ENCODE measurements at places on chromosomes 6 and 20.
A peak's percentile ranks its signal among the peaks of the same experiment; 100 is the strongest.

DNA sequence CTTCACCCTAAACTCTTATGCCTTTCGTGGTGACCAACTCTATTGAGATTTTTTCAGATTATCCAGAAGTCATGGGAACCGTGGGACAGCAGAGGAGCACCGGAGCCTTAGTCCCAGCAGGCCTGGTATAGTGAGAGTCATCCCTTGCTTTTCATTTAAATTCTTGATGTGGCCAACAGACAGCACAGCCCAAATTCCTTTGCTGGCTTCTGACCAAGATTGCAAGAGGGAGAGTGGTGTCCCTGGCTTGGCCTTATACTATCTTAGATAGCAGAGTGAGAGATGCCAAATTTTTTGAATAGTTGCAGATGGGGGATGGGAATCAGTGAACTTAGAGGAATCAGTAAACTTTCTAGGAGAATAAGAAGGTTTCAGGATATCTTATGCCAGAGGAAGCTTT, 7.8 kb downstream of the STX11 start:
- peak; percentile 63 for DNase-seq

GRCh38 chr6:157813191-157813590, 9.9 kb upstream of the SNX9 start:
- DNase-seq, result no peak

- DNase-seq, result no peak
These were observed 16.2 kb downstream of the TMEM30A start for GRCh38 chr6:75268121-75268987.

DNA sequence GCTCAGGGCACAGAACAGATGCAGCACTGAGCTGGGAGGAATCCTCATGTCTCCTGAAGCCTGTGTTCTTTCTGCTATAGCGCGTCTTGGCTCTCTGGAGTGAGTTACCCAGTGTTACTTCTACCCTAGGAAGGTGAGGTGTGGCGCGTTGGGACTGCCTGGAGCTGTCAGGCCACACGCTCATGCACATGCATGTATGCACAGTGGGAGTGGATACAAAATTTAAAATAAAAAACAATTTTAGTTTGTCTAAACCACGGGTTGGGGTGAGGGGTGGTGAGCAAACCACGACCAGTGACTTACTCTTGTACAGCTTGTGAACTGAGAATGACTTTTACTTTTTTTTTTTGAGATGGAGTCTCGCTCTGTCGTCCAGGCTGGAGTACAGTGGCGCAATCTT, 298.6 kb upstream of the SUPT3H start:
- no peak for DNase-seq

DNA sequence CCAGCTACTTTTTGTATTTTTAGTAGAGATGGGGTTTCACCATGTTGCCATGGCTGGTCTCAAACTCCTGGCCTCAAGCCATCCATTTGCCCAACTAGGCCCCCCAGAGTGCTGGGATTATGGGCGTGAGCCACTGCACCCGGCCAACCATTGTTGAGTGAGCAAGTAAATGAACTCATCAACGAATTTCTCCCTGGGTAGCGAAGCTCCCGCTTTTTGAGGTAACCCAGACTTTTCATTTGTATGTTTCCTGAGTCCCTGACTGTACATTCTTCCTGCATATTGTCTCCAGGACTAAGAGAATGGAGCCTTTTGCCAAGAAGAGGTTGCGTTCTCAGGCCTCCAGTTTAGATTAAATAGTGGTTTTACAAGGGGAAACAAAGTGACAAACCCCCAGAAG, 36.4 kb downstream of the RIPOR3 start:
- DNase-seq, result peak; percentile 56

DNA sequence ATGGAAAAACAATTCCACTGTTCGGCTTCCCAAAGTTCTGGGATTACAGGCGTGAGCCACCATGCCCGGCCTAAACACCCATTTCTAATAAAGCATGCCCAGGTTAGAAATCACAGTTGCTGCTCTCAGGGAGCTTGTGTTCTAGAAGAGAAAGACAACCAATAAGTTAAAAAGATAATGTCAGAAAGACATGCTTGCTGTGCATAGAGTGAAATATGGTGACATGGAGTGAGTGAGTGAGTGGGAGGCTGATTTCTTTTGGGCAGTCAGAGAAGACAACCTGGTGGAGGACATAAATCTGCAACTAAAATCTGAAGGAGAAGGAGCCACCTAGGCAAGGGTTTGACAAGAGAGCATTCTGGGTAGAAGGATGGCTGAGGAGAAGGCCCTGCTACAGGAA, 222.6 kb downstream of the ARID1B start:
- DNase-seq, result no peak

- DNase-seq, result no peak
These were observed 16.1 kb downstream of the GMEB2 start for GRCh38 chr20:63610581-63611435.

GRCh38 chr6:2429032-2429431, 183.6 kb upstream of the GMDS start:
- DNase-seq, result no peak

GRCh38 chr6:166588691-166589336, 2.3 kb upstream of the RAMACL start:
- DNase-seq, result peak; percentile 58

GRCh38 chr20:1005452-1006027, 3.4 kb upstream of the RSPO4 start:
- no peak for DNase-seq

DNA sequence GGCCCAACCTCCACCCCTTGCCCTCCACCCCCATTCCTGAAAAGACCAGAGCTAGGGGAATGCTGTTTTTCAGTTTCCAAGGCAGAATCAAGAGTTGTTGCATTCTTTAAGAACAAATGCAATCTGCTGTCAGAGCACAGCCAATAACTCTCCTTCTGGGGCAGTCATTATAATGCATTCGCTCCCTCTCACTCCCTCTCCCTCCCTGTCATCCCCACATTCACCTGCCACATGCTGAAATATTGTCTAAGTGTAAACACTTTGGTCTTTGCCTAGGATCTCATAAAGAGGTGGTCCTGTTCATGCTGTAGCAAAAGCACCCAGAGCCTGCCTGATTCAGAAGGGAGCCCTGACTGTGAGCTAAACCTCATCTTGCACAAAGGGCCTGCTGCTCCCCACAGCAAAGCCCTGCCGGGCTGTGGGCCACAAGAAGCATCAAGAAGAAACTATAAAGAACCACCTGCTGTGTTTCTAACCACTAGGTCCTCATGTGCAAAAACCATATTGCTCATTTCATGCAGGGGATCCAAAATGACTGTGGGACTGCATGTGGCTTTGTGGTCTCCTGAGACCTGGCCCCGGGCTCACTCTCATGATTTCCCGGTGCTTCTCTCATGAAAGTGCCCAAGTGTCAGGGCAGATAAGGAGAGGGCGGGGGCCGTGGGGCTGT, 85.6 kb downstream of the GPR6 start:
- DNase-seq, result no peak

GRCh38 chr6:48743738-48744137, 632.7 kb upstream of the PTCHD4 start:
- DNase-seq, result no peak

DNA sequence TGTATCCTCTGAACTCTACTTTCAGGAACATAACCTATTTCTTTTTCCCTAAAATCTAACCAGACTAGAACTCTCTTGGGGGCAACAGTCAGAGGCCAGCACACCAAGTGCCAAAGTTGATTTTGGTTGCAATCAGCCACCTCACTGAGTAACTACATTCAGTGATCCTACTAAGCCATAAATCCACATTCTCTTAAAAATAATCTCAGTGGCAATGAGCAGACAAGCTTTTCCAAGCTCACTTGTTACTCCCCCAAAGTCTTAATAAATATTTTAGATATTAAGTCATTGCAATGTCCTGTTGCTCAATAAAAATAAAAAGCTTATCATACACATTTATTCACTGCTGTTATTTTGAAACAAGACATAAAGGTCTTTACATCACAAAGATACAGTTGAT, 9.8 kb downstream of the RGS17 start:
- DNase-seq, result no peak

GRCh38 chr20:4546786-4547185, 174.9 kb upstream of the PRND start:
- no peak for DNase-seq

GRCh38 chr20:57804470-57805250, 94.8 kb upstream of the PMEPA1 start:
- no peak for DNase-seq

- no peak for DNase-seq
These were observed 141.5 kb downstream of the UNC5CL start for GRCh38 chr6:40897390-40898003.

DNA sequence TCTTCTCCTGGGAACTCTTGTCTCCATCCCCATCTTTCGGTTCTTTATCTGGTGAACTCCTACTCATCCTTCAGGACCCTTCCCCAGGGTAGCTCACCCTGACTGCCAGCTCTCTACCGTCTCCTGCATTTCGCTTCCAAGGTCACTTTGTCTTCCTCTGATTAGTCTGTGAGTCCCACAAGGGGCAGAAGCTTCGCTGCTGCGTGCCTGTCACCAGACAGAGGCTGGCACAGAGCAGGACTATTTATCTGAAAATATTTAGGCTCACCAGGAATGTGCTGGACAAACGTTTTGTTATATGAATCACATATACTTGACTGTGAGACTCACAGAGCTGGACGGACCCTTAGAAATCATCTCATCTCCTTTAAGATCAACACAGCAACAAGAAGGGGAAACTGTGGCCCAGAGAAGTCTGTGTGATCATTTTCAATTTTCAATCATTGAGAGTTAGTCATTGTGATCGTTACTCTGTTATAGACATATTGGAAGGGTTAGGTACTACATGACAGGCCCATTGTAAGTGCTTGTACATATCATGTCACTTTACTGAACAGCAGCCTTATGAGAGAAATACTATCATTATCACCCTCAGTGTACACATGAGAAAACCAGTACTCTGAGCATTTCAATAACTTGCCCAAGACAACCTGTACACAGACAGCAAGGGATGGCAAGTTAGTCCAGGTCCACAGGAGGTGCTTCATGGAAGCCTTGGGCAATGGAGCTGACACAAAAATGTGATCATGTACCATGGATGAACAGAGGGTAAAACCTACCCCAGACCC, 51.4 kb downstream of the JPH2 start:
- no peak for DNase-seq

GRCh38 chr6:54132587-54132986, 21.3 kb downstream of the MLIP start:
- DNase-seq, result no peak

DNA sequence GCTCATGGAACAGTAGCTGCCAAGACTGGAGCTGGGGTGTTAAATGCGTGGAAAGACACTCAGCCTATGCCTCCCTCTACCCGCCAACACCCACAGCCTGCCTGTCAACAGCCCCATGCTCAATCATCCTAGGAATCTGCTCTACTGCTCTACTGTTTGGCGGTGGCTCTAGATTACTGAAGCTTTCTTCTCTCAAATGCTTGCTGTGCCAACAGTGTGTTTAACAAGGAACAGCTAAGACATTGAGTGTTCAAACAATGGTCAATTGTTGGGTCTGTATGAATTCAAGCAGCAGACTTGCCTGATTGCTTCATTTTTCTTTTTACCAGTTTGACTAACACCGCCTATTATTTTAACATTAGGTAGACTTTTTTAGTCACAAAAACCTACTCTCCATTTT, 258.6 kb downstream of the SOD2 start:
- DNase-seq, result no peak

GRCh38 chr6:64539917-64540316, 904.3 kb downstream of the PHF3 start:
- DNase-seq, result no peak

DNA sequence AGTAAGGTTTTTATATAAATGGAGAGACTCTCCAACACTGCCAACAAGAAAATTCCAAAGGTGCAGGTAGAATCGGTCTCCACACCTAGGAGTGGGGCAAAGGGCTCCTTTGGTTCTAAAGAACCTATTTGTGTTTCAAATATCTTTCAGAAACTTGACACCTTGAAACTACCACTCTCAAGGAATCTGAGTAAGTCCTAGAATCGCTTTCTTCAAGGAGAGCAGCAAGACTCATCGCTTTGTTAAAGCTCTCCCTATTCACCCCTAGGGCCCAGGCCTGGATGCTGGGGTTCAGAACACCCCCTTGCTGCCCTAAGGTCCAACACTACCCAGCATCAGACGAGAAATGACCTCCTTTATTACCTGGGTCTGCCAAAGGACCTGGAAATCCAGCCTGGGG, 2.0 kb downstream of the CLIC5 start:
- no peak for DNase-seq
